K562 (cell line): ENCODE measurements at places on chromosomes 1 and 21. TPM values are rescaled to one million over a fixed set of nuclear protein-coding genes. Genes with fewer than 3 reads are reported as not detected.
A peak's percentile ranks its signal among the peaks of the same experiment; 100 is the strongest.

The SMIM1 gene
- 60.6 and 93.3 TPM in 2 replicates for polyA plus RNA-seq

- peak; percentile 47 for DNase-seq
These were observed 9.9 kb upstream of the COG2 start for GRCh38 chr1:230632273-230632873.

The OR6N1 gene
- not detected in 2 replicates for polyA plus RNA-seq

The RYR2 gene
- 0.42 and 0.47 TPM in 2 replicates for polyA plus RNA-seq

The BMP8A gene
- polyA plus RNA-seq = 0.05 and 0.11 TPM in 2 replicates

GRCh38 chr1:97050506-97050905 lies 328.9 kb downstream of the PTBP2 start:
- DNase-seq = no peak

- DNase-seq = no peak
These were observed 119.7 kb downstream of the TGFB2 start for GRCh38 chr1:218464871-218465270.

- DNase-seq = no peak
These were observed 51.2 kb upstream of the RGS7 start for GRCh38 chr1:241408170-241408569.

GRCh38 chr1:117346206-117346928 lies 20.9 kb upstream of the MAN1A2 start:
- DNase-seq = no peak

- no peak for DNase-seq
These were observed 128.8 kb upstream of the COA6 start for GRCh38 chr1:234244482-234244881.

DNA sequence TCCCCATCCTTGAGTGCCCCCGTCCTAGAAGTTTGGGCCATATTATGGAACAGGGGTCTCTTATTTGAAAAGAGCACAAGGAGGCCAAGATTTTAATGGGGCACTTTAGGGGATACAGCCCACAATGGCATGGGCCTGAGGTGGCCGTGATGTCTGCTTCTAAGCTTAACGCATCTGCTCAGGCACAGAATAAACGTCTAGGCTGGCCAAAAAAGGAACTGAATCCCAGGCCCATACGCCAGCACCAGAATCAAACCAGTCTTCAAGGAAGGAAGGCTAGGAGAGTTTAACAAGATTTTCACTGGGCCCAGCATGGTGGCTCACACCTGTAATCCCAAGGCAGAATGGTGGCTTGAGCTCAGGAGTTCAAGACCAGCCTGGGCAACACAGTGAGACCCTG lies 9.2 kb upstream of the SARS1 start:
- no peak for DNase-seq

DNA sequence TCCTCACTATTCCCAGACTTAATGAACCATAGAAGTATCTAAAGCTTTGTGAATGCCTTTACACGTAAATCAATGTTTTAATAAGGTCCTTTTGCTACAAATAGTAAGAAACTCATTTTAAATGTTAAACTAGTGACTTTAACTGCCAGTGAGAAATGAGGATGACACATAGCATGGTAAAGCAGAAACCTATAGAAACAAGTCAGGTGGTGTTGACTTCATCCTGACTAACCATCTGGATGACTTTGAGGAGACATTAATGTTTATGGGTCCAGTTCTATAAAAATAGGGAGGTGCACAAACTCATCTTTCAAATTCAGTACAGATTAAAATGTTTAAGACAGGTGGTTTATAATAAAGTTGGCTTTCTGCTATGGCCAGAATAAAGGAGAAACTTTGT lies 85.4 kb downstream of the COLGALT2 start:
- no peak for DNase-seq

- no peak for DNase-seq
These were observed 448.3 kb downstream of the MATN1 start for GRCh38 chr1:30274976-30275621.

DNA sequence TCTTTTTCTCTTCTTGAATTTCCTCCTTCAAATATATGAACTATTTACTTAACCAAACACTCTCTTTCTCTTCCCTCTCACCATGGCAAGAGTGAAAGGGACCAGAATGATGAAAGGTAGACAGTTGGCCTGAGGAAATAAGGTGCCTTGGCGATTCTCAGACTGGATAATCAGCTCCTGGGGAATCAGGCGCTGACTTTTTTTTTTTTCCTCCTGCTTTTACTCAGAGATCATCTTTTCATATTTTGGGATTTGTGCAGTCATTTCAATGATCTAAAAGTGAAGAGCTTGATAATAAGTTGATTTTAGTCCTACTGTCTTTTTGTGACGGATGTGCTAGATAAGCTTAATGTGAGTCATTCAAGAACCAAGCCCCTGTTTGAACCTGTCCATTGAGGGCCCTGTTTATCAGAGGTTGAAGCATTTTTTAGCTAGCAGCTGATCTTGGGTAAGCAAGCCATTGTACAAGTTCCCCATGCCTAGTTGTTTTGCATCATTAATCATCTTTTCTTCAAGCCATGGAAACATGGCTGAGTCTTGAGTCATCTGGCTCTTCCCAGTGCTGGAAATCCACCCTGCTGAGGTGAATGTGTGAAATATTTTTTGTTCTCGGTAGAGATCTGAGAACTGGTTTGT lies 40.8 kb downstream of the ITSN1 start:
- DNase-seq = peak; percentile 67

- no peak for DNase-seq
These were observed 30.8 kb downstream of the POU2F1 start for GRCh38 chr1:167251472-167251871.

- DNase-seq = no peak
These were observed 55.4 kb upstream of the SCYL3 start for GRCh38 chr1:169949139-169949538.

DNA sequence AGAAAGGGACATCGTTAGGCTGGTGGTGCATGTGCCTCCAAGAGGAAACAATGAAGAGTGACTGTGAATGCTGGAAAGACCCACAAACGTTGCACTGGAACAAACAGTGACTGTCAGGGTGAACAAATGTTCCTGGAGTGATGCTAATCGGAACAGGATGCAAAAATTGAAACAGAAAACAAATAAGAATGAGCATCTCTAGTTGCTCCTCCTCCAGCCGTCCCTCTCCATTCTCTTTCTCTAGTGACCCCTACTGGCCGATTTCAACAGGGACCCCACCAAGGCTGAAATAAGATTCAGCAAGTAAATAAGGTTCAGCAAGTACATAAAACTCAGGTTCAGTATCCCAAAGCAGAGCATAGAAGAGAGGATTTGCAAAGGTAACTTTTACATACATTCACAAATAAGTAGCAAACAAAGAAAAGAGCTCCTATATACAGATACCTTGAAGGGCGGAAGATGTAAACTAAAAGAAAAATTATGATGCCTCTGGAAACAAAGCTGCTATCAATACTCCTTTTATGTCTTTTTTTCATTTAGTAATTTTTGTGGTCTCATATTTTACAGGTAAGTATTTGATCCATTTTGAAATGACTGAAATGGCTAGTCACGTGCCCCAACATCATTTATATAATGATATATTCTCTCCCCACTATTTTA lies 836.1 kb upstream of the ADAMTS5 start:
- DNase-seq = peak; percentile 31

The DENND2C gene
- polyA plus RNA-seq = 0.04 and 0.07 TPM in 2 replicates

DNA sequence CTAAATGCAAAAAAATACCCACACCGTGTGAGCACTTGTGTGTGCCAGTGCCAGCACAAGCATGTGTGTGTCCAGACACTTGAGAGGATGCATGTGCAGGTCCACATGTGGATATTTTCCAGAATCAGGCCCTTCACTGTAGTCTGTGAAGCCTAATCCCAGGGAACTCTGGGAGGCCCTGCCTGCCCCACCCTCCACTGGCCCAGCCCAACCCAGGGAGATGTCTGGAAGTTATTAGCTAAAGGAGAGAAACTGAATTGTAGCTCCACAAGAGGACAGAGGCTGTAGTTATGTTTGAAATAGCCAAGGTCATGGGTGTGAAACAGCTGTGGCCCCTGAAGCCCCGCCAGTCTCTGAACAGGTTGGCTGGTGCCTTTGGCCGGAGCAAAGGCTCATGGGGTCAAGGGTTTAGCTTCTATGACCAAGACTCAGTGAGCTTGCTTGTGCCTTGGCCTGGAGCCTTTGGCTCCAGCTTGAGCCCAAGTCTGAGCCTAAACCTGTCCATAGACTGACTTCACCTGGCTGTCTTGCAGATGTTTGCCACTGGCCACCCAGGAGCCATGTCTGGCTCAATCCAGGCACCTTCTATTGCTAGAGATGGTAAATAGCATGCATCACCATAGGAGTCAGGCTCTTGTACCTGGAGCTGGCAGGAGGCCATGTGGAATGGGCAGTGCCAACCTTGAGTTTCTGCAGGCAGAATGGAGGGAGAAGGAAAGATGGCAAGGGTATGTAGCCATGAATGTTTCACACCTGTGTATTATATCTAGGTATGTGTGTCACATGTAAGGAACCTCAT lies 69.9 kb downstream of the TMEM53 start:
- no peak for DNase-seq

GRCh38 chr1:231757101-231757404 lies 130.5 kb downstream of the DISC1 start:
- no peak for DNase-seq

GRCh38 chr1:30472009-30472408 lies 251.4 kb downstream of the MATN1 start:
- DNase-seq = no peak

GRCh38 chr1:2635361-2636010 lies 2.7 kb upstream of the MMEL1 start:
- DNase-seq = no peak

DNA sequence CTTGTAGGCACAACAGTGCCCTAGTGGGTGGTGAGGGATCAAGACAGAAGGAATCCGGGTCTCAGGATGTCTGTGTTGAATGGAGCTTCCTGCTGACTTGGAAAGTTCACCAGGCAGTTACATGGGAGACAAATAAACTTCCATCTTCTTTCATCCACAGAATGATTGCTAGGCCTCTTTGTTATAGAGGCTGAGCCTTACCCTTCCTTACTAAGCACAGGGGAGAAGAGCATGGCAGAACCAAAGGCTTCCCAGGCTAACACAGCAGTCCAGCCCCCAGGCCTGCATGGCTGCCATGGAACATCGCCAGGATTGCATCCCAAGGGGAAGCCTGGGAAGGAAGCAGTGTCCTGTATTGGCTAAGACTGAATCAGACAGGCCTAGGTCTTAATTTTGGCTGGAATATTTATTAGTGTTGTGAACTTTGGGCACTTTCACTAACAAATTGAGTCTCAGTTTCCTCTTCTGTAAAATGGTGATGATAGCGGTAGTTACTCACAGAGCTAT lies 18.7 kb downstream of the HEYL start:
- DNase-seq = no peak

- DNase-seq = peak; percentile 90
These were observed at the start of gene SMYD2 for GRCh38 chr1:214281021-214281719. Gene SMYD2, plus strand, starts transcription at chr1:214281159. Its CDS starts 96 bp downstream, at chr1:214281255.

DNA sequence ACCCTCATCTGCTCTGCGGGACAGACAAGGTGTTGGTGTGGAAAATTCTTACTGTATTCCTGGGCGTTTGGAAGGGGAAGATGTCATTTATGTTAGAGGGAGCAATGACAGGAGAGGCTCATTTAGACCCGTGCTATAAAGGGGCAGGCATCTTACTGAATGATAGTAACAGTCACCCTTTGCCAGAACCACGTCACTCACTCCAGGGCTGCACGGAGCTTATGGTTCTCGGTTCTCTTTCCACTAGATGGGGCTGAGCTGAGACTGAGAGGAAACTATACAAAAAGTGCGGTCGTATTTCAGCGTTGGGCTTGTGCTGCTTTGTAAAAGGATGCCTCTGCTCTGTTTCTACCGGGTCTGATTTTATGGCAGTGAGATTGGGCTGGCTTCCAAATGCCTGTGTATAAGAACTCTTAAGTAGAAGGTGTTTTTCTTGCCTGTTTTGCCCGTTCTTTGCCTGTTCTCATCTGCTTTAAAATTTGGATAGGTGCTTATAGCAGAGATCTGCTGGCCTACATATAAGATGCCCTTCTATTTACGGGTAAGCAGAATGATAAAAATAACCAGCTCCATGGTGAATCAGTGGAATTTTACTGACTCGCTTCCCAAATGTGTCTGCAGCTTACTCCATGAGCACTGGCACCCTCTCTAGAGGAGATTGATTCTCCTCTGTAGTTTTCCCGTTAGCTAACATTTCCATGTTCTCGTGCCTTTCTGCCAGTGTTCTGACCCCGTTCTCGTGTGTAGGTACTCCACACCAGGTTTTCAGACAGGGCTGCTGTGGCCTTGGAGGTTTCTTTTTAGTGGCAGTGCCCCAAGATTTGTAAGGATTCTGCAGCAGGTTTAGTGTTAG lies 55.9 kb downstream of the MRPS6 start:
- peak; percentile 31 for DNase-seq

The SPRR2A gene
- not detected in 2 replicates for polyA plus RNA-seq

DNA sequence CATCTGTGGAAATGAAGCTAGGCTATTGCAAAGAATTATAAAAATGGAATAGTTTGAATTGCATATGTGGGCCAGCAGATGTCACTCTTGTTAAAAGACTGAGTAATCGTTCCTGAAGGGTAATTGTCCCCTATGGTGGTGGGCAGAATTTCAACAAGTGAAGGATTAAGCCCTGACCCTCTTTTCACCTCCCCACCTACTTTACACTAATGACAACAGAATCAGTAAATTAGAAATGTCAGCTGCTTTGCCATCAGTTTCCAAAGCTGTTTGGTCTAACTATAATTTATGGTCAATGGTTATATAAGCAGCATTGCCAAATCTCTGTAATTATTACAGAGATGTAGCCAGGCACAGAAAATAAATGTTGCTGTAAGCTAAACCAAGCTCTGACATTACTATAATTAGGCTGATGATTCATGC lies 898.6 kb downstream of the AMY1C start:
- DNase-seq = no peak

DNA sequence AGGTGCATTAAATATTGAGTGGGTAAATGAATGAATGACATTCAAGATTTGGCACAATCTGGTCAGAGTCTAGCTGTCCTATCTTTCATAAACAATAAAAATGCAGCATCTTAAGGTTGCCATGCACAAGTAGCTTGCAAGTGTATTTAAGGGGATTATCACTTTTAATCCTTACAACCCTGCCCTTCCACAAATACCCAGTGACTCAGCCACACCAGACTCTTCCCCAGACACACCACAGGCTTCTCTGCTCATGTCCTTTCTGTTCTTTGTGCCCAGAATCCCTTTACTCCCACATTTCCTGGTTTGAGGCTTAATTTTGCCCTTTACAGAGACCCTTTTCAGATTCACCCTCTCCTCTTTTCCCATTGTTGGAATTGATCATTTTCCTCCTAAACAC lies 59.8 kb downstream of the KIRREL1 start:
- DNase-seq = no peak

GRCh38 chr1:65278376-65279069 lies 30.8 kb upstream of the DNAJC6 start:
- DNase-seq = no peak

The MATN1 gene
- polyA plus RNA-seq = 1.6 and 3.6 TPM in 2 replicates

- DNase-seq = peak; percentile 80
These were observed 46.9 kb downstream of the IER5 start for GRCh38 chr1:181135437-181135731.

GRCh38 chr1:234943836-234944402 lies 184.7 kb downstream of the TOMM20 start:
- DNase-seq = no peak

GRCh38 chr1:162405800-162406199 lies 6.1 kb downstream of the SH2D1B start:
- DNase-seq = no peak

The PLA2G2D gene
- polyA plus RNA-seq = not detected in 2 replicates
